ENCODE measurements at places on chromosomes 2 and 18. TPM values are rescaled to one million over a fixed set of nuclear protein-coding genes. Genes with fewer than 3 reads are reported as not detected.

DNA sequence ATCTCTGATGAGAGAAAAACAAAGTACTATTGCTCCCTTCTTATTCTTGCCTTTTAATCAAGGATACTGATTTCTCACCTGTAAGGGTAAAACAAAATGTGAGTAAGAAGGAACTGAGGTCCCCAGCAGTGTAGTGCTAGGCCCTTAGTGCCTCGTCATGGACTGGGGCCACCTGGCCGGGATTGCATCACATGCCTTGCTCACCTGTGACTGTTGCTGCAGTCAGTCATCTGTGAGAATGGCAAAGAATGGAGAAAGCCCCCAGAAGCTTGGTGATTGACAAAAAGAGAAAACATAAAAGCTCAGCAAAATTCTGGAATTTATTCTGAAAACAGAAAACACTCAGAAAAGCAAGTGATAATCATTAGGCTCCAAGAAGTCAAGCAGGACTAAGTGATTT is 63.4 kb downstream of the SPATS2L start:
- no peak for DNase-seq

- no peak for DNase-seq
These were observed 223.0 kb downstream of the ICOS start for GRCh38 chr2:204159526-204159925.

GRCh38 chr2:209960676-209961630 is 41.5 kb upstream of the RPE start:
- peak; percentile 53 for DNase-seq

SP5 gene
- total RNA-seq: 0.99 TPM

MYL12A gene
- 199 TPM for total RNA-seq

DNA sequence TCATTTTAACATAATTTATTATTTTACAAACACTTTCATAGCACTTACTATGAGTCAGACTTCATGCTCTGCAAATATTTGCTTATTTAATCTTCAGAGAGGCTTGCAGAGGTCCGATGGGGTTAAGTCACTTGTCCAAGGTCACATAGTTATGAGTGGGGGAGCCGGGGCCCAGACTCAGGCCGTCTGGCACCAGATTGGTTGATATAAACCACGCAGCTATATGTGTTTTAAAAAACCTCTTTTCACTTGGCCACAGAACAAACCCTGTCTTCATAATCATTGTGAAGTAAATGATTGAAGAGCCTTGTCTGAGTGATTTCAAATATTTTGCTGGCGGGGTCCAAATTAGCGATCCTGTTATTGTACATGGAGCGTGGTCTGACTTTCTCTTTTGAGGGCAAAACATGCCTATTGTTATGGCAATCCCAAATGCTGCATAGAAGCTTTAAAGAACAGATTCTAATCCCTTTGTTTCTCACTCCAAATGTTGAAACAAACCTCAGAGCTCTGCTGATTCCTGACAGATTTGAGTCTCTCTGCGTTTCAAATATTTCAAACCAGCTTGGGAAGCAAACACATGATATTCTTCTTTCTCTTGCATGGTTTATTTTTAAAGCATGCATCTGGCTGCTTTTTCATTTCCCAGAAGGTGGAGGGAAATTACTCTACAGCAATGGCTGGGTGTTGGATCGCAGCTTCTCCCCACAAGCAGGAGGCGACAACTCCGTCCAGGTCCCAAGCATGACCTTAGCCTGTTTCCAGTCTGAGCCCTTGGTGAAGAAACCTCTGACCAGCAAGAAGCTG is 142.4 kb downstream of the DDX1 start:
- peak; percentile 4 for DNase-seq

DNA sequence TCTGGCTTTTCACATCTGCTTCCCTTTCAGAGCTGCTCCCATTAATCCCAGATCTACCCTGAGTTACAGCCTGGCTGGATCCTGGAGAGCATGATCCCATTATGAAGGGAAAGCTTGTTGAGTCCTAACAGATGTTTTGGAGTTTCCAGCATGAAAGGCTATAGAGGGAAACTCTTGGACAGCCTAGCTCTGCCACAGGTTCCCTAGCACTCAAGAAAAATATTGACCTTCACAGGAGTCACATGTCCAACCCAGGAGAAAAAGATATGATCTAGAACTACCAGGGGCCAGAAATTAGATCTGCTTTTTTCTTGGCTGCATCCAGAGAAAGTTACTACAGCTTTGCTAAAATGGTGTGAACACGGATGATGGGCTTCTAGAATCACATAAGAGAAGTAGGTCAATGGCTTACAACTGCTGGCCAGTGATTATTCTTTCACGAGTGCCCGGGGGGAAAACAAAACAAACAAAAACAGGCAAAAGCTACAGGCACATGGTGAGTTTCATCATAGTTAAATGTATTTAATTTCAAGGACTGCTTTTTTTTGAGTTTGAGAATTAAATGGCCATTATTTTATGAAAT is 15.9 kb downstream of the CCDC93 start:
- no peak for DNase-seq

TMEM247 gene
- not detected for total RNA-seq

GRCh38 chr2:121961761-121962160 is 206.3 kb downstream of the TSN start:
- no peak for DNase-seq

DNA sequence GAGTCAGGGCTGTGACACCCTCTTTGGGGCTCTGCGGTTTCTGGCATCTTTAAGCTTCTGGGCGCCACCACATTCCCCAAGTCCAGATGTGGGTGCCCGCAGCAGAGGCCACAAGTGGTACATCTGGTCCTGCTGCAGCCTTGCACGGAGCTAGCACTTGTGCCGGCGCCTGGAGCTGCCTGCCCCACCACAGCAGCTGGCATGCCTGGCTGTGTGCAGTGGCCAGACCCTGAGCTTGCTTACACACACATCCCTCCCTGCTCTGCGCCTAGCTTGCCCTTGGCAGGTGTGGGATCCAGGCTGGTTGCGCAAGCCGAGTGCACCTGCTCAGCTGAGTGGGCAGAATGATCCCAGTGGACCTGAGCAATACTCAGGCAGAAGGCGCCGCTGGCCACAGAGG is 27.3 kb downstream of the SLC4A10 start:
- no peak for DNase-seq

- DNase-seq: no peak
These were observed 9.0 kb downstream of the HPCAL1 start for GRCh38 chr2:10311736-10312135.

- DNase-seq: no peak
These were observed 38.0 kb upstream of the COL5A2 start for GRCh38 chr2:189217541-189217940.

CCL20 gene
- total RNA-seq: not detected

- no peak for DNase-seq
These were observed 72.3 kb downstream of the AAK1 start for GRCh38 chr2:69571189-69571588.

DNA sequence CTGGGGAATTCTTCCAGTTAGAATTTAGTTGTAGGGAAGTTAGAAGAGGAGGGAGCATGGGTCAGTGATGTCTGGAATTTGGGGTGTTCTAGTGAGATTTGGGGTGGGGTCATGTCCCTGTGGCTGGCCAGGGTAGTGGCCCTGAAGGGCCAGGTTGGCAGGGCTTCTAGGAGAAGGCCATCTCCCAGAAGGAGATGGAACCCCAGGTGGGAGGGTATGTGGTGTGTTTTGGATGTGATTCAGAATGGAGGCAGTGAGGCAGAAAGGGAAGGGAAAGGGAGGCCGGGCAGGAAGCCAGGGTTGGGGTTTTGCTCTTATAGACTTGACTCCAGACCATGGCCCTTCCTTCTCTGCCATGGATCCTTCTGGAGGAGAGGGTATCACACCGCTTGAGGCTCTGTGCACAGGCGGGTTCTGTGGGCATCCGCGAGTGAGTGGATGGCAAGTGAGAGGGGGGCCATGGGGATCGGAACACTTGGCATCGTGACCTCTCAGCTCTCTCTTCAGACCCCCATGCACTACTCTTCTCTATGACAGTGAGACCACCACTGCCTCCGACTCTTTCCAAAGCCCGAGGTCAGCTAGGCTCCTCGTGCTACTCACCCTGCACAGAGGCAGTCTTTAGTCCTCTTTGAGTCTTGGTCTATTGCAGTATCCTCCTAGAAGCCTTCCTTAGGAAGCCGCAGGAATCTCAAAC is 7.3 kb downstream of the GREB1 start:
- no peak for DNase-seq

FAM136A gene
- 37.3 TPM for total RNA-seq

MAP3K19 gene
- 16.0 TPM for total RNA-seq

- no peak for DNase-seq
These were observed 7.3 kb downstream of the IL1R1 start for GRCh38 chr2:102149644-102150455.

MLPH gene
- total RNA-seq: 5.2 TPM

- DNase-seq: no peak
These were observed 314.8 kb downstream of the CDH2 start for GRCh38 chr18:27862041-27862682.

DNA sequence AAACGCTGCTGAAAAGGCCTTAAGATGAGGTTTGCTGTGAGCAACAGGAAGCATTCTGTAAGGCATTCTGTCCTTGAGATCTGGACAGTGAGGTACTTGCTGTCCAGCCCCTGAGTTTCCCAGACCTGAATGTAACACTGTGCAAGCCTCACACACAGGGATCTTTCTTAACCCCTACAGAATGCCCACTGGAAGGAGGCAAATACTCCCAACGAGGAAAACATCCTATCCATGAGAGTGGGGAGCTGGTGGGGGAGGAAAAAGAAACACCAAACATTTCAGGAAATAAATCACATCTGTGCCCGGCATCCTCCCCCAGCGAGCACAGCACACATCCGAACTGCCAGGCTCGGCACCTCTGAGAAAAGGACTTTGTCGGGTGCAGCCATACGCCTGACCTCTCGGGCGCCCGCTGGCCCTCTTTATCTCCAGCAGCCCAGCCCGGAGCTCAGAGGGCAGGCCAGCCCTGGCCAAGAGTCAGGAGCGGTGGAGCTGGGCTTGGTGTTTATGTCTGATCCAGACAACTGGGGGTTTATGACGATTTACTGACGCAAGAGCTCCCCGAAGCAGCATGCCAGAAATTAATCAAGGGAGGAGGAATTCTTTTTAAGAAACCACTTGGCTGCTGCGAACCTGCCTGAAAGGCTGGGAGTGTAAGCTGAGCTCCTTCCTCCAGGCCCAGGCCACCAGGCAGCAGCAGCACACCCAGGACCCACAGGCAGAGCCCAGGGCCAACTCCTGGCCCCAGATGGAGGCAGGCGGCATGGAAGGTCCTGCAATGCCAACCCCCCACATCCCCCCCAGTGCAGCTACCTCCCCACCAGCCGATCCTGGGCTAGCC is 72.2 kb downstream of the HDAC4 start:
- no peak for DNase-seq

DNA sequence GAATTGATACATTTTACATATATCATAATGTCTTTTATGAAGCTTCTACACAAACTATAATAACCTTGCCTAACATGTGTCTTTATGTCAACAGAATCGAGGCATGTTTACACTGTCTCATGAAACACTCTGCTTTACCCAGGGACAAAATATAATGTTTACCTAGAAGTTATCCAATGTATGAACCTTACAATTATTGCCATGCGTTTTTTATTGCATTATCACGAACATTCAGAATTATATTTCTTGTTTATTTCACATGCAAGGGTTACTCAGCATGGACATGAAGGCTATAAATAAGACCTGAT is 19.8 kb downstream of the LONRF2 start:
- DNase-seq: no peak

- DNase-seq: no peak
These were observed 168.7 kb downstream of the ZNF804A start for GRCh38 chr2:184767059-184767458.

DNA sequence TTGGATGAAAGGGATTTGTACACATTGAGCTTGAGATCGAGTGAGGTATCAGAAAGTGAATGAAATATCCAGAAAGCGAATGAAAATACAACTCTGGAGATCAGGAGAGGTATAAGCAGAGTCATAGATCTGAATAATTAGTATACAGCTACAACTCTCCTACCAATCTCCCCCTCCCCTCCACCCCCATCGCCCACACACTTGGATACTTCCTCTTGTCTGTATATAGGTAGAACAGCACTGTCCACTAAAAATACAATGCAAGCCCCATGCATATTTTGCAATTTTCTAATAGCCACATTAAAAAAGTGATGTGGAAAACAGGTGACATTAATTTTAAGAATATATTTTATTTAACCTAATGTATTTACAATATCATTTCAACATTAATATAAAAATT is 23.7 kb upstream of the WIPF1 start:
- DNase-seq: no peak

CYBRD1 gene
- 138 TPM for total RNA-seq

DNA sequence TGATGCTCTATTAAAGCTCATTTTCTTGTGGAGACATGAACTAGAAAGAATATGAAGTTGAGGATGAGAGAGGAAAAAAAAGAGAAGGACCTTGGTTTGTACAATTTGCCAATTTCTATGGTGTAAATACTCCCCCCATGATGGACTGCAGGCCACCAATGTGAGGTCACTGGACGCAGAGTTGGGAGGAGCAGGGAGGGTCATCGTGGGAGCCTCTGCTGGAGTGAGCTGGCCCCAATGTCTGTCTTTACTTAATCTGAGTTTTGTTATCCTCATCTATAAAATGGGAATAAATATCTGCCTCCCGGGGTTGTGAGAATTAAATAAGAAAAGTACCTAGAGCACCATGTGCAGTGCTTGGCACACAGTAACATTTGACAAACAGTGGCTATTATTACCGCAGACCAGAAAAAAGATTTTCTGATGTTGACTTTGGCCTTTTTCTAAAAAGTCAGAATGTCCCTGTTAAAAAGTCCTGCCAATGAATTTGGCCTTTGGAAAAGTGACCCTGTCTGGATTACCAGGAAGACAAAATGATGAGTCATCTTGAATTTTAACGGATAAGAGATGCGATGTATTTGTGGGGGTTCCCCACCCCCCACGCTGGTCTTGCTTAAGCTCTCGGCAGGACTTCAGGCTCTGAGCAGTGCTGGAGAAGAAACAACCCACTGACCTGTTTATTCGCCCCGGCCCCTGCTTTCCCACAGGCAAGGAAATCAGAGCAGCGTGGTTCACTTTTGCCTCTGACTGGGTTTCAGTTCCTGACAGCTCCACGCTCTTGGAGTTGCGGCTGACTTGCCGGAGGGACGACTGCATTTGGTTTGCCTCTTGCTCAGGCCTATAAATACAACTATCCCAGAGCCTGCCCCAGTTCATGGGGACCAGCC is 50.3 kb upstream of the FOSL2 start:
- DNase-seq: peak; percentile 47

ANKRD53 gene
- 0.69 TPM for total RNA-seq

DNA sequence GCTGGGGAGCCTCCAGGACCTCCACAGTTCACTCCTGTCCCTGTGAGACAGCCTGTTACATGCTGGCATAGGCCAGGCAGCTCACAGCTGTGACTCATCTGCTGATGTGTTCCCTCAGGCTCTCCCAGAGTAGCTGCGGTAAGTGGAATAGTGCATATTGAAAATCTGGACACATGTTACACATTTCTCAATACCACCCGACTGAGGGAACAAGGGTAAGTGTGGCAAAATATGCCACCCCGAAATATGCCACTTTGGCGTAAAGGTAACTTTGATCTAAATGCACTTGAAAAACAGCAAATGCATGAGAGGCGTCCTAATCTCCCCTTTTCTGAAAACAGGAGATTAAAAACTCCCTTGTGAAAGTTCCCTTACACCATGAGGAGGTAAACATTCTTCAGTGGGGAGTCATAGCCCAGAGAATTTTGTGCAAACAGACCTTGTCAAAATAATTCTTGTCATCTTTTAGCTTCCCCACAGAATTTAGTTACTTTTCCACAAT is 557.9 kb downstream of the CCDC85A start:
- DNase-seq: no peak

PSMA8 gene
- total RNA-seq: 0.20 TPM
